ENCODE measurements at places on chromosomes 4 and X.

DNA sequence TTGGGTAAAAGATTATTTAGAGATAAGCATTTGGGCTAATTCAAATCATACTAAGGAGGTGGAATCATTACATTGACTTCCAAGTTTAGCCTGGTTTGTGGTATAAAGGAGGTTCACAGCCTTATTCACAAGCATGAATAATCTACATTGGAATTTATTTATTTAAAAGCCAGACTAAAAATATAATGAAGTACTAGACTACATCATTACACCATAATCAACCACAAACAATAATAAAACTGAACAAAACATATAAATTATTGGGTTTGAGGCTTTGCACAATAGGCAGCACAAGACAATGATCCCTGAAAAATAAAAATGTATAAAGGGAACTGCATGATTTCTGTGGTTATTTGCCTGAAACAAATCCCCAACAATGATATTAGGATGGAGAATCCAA is 314.0 kb downstream of the GBA3 start:
- DNase-seq, result no peak

- DNase-seq, result no peak
Measured at GRCh38 chrX:65821721-65822496, 154.5 kb downstream of the MSN start.

- DNase-seq, result no peak
Measured at GRCh38 chr4:143254491-143255226, 69.9 kb downstream of the USP38 start.

DNA sequence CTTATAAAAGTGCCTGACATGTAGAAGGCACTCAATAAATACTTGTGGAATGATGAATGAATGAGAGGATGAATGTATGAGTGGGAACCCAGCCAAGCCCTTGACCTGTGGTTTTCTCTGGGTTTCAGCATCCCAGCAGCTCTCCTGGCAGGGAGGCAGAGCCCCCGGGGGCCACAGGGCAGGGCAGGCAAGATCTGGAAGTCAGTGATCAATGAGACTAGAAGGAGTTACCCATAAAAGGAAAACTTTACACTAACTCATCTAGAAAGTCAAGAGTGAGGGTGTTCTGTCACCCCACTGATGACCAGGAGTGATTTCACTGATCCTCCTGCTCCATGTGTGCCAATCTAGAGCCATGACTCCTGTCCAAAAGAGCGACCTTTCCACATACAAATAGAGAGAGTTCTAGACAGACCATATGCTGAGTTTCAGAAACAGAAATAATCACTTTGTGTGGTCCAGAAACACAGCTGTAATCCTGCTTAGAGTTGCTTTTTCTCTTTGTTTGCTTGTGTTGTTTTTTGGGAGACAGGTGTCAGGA is 37.4 kb downstream of the MGARP start:
- DNase-seq, result no peak

DNA sequence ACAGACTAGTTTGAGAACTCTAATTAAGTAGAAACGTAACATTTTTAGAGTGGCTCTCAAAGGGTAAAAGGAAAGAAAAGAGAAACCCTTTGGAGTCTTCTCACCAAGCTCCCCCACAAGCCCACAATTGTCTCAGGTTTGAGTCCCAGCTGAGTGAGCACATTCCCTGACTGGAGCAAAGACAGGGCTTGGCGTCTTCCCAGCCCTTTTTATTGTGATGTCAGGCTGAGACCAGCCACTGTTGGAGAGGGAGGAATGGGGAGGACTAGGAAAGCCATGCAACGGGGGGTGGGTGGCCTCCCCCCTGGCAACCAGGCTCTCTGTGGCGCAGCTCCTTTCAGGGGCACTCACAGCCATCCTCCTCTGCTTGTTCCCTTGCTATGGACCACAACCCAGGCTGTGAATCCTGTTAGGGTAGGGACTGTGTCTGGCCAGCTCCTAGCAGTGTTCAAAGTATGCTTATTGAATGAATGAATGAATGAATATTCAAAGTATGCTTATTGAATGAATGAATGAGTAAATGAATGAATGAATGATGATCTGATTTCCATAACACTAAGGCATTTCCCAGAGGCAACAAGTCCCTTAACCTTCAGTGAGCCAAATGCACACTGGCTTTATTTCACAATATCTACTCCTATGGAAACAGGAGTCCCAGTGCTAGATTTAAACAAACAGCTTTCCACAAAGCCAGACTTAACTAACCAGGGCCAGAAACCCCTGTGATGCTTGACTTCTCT is 413.3 kb downstream of the MID1IP1 start:
- no peak for DNase-seq

GRCh38 chr4:86818841-86819240 is 30.3 kb downstream of the SLC10A6 start:
- DNase-seq, result no peak
